ENCODE measurements at places on chromosomes 7 and 10. TPM values are rescaled to one million over a fixed set of nuclear protein-coding genes. Genes with fewer than 3 reads are reported as not detected.

DNA sequence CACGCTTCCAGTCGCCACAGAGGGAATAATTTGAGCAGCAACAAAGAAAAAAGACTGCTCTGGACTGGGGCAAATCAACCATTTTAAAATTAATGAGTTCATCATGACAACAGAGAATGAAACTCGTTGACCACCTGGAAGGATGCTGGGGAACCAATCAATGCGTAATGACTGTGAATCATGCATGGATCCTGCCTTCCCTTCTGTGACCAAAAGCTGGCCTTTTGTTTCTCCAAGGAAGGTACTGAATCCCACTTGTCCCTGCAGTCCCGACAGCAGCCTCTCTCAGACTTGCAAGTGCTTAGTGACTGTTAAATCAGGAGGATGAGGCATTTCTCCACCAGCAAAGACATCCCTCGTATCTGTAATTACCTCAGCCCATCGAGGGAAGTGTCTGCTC, 68.0 kb upstream of the TNS3 start:
- no peak for DNase-seq

DNA sequence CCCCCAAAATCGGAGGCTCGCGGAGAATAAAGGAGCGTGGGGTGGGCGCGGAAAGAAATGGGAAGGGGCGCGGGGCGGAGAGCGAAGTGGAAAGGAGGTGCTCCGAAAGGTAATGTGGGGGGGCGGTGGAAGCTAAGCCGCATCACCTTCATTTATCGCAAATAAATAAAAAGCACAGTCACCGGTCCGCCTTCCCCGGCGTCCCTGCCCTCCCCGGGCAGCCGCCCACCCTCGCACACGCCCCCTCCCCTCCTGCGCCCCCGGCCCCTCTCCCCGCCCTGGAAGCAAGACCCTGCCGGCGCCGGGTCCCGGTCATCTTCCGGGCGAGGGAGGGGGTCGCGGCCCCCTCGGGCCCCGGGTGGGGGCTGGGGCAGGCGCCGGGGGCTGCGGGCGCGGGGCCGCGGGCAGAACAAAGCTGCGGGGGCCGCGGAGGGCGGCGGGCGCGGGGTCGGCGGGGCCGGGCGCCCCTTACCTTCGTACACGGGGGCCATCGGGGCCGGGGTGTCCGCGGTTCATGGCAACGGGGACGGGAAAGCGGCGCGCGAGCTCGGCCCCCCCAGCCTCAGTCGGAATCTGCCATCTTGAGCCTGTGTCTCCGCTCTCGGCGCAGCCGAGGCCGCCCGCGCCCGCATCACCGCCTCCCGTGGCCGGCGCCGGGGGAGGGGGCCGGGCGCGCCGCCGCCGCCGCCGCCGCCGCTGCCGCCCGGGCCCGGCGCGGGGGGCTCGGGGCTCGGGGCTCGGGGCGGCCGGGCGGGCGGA, 486 bp downstream of the HIPK2 start:
- DNase-seq, result no peak

GRCh38 chr10:118505363-118505762, 90.1 kb downstream of the PRLHR start:
- DNase-seq, result no peak

DNA sequence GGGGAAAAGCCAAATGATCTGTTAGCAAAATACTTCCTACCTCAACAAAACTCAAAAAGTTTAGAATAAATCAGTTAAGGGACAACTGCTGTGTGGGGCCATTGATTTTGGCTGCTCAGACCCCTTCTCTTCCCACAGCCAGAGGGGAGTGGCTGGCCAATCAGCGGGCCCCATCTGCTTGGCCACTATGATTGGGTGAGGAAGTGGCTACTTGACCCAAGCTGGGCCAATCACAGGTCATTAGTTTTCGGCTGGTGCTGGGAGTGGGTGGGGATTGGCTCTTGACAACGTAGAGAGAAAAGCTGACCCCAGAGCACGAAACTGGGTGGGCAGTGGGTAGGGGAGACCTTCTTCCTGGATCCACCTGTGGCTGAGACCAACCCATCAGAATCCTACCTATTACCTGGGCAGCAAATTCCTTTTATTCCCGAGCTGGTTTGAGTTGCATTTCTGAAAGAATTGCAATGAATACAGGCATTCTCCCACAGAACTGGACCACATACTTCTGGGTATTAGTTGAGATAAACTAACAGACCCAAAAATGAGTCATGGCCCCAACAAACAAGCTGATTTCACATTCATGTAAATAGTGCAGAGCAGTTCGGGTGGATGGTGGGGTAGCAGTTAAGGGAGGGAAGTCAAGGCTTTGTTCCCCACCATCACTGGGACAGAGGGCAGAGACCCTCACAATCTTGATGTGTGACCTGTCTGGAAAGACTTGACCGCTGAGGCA, 35.6 kb upstream of the HMX3 start:
- DNase-seq, result no peak

GRCh38 chr7:74544706-74545469, 91.2 kb downstream of the GTF2IRD1 start:
- DNase-seq, result peak; percentile 33

DNA sequence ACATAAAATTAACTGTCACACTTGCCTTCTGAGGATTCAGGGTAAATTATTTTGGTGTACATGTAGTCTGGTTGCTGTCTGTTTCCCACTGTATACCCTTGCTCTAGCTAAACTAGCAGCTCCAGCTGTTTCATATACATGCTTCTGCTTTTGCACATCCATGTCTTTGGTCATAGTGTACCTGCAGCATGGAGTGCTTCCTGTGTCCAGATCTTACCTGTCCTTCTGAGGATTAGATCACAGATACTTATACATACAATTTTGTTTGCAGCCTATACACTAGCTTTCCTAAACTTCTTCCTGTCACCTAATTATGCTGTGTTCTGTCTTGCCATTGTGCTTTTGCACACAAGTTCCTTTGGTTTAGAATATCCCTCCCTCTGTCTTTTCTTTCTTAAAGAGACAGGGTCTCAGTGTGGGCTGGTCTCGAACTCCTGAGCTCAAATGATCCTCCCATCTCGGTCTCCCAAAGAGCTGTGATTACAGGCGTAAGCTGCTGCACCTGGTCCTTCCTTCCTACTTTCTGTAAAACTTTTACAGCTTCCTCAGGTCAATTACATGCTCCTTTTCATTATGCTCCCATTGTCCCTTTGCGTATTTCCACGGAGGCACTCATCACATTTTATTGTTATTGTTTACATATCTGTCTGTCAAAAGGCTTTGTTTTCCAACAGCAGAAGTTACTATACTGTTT, 33.8 kb downstream of the TPST1 start:
- no peak for DNase-seq

The CFAP70 gene
- 1.4 TPM for total RNA-seq

DNA sequence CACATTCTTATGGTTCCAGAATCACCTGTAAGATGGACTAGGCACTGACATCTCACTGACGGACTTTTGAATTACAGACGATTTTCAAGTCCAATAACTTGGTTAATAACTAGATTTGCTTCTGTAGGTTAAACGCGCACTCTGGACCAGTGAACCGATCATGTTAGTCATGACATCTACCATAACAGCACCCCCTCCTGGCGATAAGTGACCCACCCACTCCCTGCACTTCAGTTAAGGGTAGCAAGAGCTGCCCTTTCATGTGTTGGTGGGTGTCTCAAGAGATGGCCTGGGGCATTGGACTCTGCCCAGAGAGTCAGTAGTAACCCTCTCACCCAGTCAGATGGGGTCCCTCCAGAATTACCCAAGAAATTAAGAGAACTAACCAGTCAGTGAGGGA, 12.9 kb downstream of the GRM8 start:
- DNase-seq, result no peak

DNA sequence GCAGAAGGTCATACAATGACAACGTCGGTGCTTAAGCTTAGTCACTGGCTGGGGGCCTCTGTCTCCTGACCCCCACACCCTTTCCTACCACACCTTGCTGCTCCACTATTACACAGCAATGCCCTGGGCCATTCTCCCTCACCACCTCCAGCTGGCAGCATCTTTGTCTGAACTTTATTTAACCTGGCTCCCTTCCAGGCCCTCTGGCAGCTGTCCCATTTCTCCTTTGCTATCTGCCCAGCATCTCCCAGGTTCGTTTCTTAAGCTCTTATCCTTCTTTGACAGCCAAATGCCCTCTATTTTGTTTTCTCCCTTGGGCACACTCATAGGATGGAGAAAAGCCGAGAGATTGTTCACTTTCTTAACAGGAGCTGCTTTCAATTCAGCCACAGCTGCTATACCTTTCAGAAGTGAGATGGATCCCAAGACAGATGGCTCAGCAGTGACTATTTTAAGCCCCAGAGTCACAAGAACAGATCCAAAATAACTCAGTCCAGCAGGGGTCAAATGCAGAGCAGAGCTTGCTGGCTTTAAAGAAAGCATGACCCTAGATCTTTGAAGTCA, 1277.1 kb upstream of the AUTS2 start:
- no peak for DNase-seq

DNA sequence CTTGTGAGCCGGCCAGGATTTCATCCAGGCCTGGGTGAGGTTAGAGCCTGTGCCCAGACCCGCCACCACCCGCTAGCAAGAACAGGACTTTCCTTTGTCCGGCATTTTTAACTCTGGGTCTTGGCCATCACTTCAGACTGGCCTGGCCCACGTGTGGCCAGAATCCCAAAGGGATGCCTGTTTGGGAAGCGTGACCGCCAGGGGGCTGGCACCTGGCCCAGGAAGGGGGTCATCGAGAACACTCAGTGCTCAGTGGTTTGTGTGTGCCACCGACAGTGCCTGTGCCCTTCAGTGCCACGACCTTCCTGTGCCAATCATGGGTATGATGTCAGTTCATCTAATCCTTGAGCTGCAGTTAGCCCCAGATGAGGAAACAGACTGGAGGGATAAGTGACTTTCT, 85.0 kb downstream of the ZMIZ1 start:
- DNase-seq, result no peak

- no peak for DNase-seq
Observed at GRCh38 chr10:102507521-102507920, 3.7 kb downstream of the SUFU start.

DNA sequence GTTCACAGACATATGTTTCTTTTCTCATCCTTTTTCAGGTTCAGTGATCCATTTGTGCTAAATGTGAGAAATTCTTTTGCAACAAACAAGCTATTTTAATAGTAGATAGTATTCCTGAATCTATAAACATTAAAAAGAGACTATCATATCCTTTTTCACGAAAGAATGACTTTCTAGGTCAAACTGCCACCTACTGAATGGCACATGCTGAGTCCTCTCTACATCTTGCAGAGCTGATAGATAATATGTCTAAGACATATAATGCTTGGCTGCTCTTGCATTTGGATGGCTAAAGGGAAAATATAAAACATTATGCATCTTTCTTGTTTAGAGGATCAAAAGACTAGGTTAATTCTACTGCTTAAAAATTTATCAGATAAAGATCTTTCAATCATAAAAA, 114.1 kb upstream of the SLC26A5 start:
- no peak for DNase-seq

DNA sequence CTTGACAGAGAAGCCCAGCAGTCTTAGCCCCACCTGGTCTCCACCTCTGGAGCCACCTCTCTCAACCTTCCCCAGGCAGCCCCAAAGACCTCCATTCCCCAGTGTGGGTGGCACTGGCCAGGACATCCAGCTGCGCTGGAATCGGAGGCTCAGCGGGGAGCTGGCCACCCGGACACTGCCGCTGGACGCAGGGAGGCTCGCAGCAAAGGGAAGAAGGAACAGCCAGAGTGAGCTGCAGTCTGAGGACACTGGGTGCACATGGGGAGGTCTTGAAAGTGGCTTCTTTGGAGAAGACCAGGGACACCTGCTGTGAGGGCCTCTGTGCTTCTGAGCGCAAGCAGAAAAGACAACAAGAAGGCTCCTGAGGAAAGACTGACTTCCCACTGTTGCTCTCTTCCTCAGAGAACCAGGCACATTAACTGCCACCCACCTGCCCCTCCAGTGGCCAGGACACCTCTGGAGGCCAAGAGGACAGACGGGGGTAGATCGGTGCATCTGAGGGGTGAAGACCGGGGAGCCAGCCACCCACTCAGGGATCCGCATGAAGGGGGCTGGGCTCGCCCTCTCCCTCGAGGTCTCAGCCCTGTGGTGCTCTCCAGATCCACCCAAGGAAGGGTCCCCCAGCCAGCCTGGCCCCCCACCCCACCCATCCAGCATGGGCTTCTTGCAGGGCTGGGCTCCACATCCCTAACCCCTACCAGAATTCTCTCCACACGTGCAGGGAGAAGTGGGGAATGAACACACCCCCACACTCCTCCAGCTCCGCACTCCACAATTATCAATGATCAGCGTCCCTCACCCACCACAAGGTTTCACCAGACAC, 1.8 kb downstream of the CAMK2B start:
- no peak for DNase-seq

DNA sequence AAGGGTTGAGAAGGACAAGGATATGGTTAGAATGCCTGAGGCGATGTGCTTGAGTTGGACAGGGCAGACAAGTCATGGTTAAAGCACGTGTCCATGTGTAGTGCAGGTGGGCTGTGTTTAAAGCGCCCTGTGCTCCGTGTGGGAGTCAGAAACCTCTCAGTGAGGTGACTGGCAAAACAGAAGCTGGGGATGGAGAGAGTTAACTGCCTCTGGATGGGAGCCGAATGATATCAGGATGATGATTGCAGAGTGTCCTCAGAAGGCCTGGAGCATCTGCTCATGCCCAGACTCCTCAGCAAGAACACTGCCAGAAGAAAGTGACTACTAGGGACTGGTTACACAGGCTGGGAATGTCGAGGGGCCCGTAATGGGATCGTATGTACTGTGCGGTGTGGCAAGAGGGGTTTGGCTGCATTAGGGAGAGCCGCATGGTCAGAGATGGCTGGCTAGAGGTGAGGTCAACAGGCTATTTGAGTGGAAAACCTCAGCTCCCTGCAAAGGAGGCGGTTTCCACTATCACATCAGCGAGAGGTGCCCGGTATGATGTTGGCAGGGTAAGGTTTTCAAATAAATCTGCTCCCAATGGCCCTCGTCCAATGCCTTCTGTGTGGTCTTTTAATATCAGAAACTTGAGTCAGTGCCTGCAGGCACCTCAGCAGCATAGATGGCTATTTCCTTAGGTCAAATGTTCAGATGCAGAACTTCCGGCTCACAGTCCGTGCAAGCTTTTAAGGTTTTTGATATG, 26.1 kb upstream of the MRC1 start:
- peak; percentile 32 for DNase-seq

The MMD2 gene
- total RNA-seq, result not detected

The PDIA4 gene
- total RNA-seq, result 123 TPM

- no peak for DNase-seq
Observed at GRCh38 chr7:45084901-45085618, 3.7 kb downstream of the NACAD start.

GRCh38 chr7:120994512-120995410, 6.2 kb downstream of the CPED1 start:
- no peak for DNase-seq

GRCh38 chr7:57343901-57344622, 105.9 kb upstream of the ZNF716 start:
- no peak for DNase-seq

Measured in fibroblast of the aortic adventitia (primary cell).